ENCODE measurements at places on chromosomes 12 and 14.

GRCh38 chr12:31566547-31566946, 24.4 kb downstream of the DENND5B start:
- H3K27me3 ChIP-seq: no peaks in the 10 kb centered on the region
- no peaks in the 10 kb centered on the region for H3K36me3 ChIP-seq
- no peaks in the 10 kb centered on the region for H3K4me1 ChIP-seq
- DNase-seq: no peak
- no peak overlapping the region for H3K4me3 ChIP-seq
- H3K27ac ChIP-seq: no peak overlapping the region

GRCh38 chr12:128337071-128337345, 70.0 kb downstream of the TMEM132C start:
- H3K4me3 ChIP-seq: no peak overlapping the region
- H3K27me3 ChIP-seq: no peaks in the 10 kb centered on the region
- H3K4me1 ChIP-seq: no peaks in the 10 kb centered on the region
- DNase-seq: no peak
- no peaks in the 10 kb centered on the region for H3K36me3 ChIP-seq
- H3K27ac ChIP-seq: no peak overlapping the region

GRCh38 chr12:661720-662486, 1.3 kb downstream of the NINJ2 start:
- H3K27me3 ChIP-seq: no peaks in the 10 kb centered on the region
- no peak overlapping the region for H3K4me3 ChIP-seq
- no peak overlapping the region for H3K27ac ChIP-seq

DNA sequence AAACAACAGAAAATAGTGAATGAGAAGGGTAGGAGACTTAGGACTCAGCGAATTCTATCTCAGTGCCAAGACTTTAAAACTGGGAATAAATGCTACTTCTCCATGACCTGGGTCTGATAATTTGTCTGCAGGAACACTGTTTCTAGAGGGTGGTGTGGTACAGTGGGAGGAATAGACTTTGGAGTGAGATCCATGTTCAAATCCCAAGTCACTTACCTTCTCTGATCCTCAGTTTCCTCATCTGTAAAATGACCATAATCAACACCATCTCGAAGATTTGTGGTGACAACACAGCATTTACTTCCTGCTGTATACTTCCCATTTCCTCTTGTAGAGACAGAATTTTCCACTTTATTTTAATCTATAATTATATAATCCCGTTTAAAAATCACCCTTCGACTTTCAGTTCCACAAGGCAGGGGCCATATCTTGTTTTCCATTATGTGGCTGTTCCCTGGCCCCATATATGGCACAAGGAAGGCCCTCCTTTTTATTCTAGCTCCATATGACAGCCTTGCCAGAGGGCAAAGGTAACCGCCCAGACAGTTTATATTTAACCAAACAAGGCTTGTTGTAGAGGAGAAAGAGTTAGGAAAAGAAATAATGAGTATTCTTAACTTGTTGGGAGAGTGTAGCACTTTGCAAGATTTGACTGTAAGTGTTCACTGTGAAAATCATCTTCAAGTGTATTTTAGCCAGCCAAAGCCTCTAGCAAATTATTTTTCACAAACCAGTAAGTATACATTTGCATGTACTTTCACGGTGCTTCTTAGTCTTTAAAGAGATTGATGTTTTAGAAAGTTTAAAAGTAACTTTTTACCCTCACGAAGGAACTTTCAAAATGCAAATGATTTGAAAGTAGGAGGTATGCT, 243.1 kb downstream of the AKAP6 start:
- no peaks in the 10 kb centered on the region for H3K36me3 ChIP-seq
- no peaks in the 10 kb centered on the region for H3K4me1 ChIP-seq
- H3K27me3 ChIP-seq: peaks cover 16% of the 10 kb centered on the region
- DNase-seq: no peak
- H3K27ac ChIP-seq: no peak overlapping the region

GRCh38 chr12:87612996-87613395, 416.2 kb downstream of the C12orf50 start:
- DNase-seq: no peak
- no peaks in the 10 kb centered on the region for H3K36me3 ChIP-seq
- H3K27ac ChIP-seq: no peak overlapping the region
- H3K27me3 ChIP-seq: no peaks in the 10 kb centered on the region
- H3K4me1 ChIP-seq: no peaks in the 10 kb centered on the region

- no peaks in the 10 kb centered on the region for H3K27me3 ChIP-seq
- no peak overlapping the region for H3K4me3 ChIP-seq
- no peaks in the 10 kb centered on the region for H3K4me1 ChIP-seq
- no peak for DNase-seq
These were observed 169.2 kb downstream of the PIK3C2G start for GRCh38 chr12:18430425-18431048.

- H3K36me3 ChIP-seq: no peaks in the 10 kb centered on the region
- H3K4me1 ChIP-seq: peaks cover 4% of the 10 kb centered on the region
- no peak for DNase-seq
These were observed 123.7 kb upstream of the DHRS4 start for GRCh38 chr14:23829736-23830471.

GRCh38 chr12:99906786-99907579, 77.8 kb downstream of the ANKS1B start:
- H3K36me3 ChIP-seq: no peaks in the 10 kb centered on the region
- no peaks in the 10 kb centered on the region for H3K4me1 ChIP-seq
- H3K27me3 ChIP-seq: no peaks in the 10 kb centered on the region
- no peak for DNase-seq

GRCh38 chr14:53304726-53305381, 151.7 kb upstream of the DDHD1 start:
- H3K4me1 ChIP-seq: peaks cover 10% of the 10 kb centered on the region
- H3K36me3 ChIP-seq: no peaks in the 10 kb centered on the region
- H3K27ac ChIP-seq: no peak overlapping the region

GRCh38 chr12:57332646-57333312, 81.8 kb upstream of the STAC3 start:
- peaks cover 17% of the 10 kb centered on the region for H3K36me3 ChIP-seq
- no peaks in the 10 kb centered on the region for H3K4me1 ChIP-seq
- H3K4me3 ChIP-seq: no peak overlapping the region
- H3K27ac ChIP-seq: no peak overlapping the region

DNA sequence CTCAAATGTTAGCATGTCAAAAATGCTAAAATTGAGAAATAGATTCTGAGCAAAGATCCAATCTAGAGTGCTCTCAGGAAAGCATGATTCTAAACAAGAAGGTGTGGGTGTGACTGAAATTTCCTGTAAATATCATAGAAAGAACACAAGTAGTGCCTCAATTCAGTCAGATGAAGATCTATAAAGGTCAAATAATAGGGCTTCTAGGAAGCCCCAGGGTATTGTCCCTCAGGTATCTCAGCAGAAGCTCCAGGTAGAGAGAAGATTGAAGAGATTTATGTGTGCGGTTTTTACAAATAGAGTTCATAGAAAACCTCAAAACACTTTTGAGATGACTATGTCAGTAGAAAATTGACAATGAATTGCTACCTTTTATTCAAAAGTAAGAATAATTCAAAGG, 13.0 kb downstream of the KLRD1 start:
- no peak for DNase-seq
- H3K27me3 ChIP-seq: no peaks in the 10 kb centered on the region
- H3K36me3 ChIP-seq: peaks cover 27% of the 10 kb centered on the region
- no peak overlapping the region for H3K27ac ChIP-seq
- H3K4me3 ChIP-seq: no peak overlapping the region
- peaks cover 28% of the 10 kb centered on the region for H3K4me1 ChIP-seq

DNA sequence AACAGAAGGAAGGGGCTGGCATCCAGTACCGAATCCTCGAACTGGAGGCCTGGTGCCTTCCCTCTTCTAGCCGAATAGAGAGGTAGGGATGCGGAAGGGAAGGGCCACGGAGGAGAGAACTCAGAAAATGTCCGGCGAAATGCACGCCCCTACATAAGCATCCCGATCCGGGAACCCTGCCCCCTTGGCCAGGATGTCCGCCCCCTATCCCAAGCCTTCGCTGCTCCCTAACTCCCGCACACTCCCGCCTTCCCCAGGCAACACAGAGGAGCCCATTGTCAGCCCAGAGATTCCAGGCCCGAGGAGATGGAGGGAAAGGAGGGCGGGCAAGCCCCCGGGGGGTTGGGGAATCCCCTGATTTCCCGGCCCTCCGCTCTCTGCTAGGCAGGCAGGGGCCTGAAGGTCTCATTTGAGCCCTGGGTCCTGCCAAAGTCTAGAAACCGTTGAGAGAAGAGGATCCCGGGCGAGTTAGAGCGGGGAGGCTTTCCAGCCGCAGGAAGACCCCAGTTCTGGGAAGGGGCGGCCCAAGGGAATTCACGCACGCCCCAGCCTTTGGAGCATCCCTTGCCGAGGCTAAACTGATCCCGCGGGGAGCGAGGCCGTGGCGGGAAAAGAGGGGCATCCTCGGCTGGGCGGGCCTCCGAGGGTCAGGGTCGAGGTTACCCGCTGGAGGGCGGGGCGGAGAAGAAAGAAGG, 569 bp upstream of the ARHGEF40 start:
- peak overlapping the region; percentile 60 for H3K4me3 ChIP-seq
- peaks cover 72% of the 10 kb centered on the region for H3K27me3 ChIP-seq
- no peak for DNase-seq
- peaks cover 37% of the 10 kb centered on the region for H3K4me1 ChIP-seq
